Transverse colon (tissue), 4 donors: ENCODE measurements at places on chromosomes 12 and 14. TPM values are rescaled to one million over a fixed set of nuclear protein-coding genes. Genes with fewer than 3 reads are reported as not detected.

DNA sequence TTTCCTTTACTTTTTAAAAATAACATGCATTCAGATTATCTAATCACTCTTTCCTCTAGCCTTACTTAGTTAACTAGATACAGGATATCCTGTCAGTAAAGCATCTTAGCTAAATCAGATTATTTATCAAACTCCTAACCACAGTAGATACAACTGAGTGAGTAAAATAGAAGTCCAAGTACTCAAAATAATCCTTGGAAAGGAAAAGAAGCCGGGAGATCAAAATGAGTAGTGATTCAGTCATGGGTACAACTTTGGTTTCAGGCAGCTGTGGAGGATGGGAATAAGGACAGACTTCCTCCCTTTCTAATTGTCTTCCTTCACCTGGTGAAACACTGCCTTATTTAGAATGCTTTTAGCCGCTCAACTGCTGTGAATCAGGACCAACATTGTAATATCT, 29.4 kb downstream of the GNG2 start:
- peaks cover under 1% of the 10 kb centered on the region for H3K4me1 ChIP-seq
- H3K36me3 ChIP-seq = no peaks in the 10 kb centered on the region
- no peaks in the 10 kb centered on the region for H3K27me3 ChIP-seq

DNA sequence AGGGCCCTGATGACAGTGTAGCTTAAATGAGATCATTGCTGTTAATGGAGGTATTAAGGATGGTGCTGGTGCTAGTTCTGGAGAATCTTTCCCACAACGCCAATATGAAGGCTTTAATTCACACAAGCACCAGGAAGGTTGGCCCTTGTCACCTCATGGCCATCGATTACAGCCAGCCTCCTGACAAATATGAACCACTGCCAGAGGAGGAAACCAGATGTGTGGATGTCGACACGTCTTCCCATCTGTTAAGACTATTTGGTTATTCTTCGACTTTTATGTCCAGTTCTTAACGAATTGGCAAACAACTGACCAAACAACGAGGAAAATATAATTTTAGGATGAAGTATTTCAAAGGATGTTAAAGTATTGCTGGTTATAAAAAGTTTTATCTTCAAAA, 79.5 kb downstream of the PIK3C2G start:
- H3K36me3 ChIP-seq = no peaks in the 10 kb centered on the region
- peaks cover 18% of the 10 kb centered on the region for H3K4me1 ChIP-seq
- no peaks in the 10 kb centered on the region for H3K27me3 ChIP-seq
- H3K27ac ChIP-seq = no peak overlapping the region
- DNase-seq = no peak

CPSF6 gene
- 46.0 TPM for total RNA-seq

ALDH2 gene
- 126 TPM for total RNA-seq

- H3K36me3 ChIP-seq = no peaks in the 10 kb centered on the region
- no peak overlapping the region for H3K4me3 ChIP-seq
- peak overlapping the region; percentile 95 for H3K27ac ChIP-seq
- peaks cover 48% of the 10 kb centered on the region for H3K4me1 ChIP-seq
- no peak for DNase-seq
- H3K27me3 ChIP-seq = no peaks in the 10 kb centered on the region
Measured at GRCh38 chr12:56126732-56127239, 1.3 kb upstream of the ESYT1 start.

- no peaks in the 10 kb centered on the region for H3K36me3 ChIP-seq
- peaks cover 6% of the 10 kb centered on the region for H3K4me1 ChIP-seq
- H3K27ac ChIP-seq = no peak overlapping the region
- peaks cover 2% of the 10 kb centered on the region for H3K27me3 ChIP-seq
- H3K4me3 ChIP-seq = no peak overlapping the region
- DNase-seq = no peak
Measured at GRCh38 chr14:104925855-104926609, 1.4 kb downstream of the PLD4 start.

HELB gene
- 6.4 TPM for total RNA-seq

GRCh38 chr14:74245292-74245691, 6.0 kb downstream of the VSX2 start:
- no peak overlapping the region for H3K4me3 ChIP-seq
- H3K4me1 ChIP-seq = peaks cover 16% of the 10 kb centered on the region
- no peak overlapping the region for H3K27ac ChIP-seq
- no peak for DNase-seq
- no peaks in the 10 kb centered on the region for H3K36me3 ChIP-seq

DNA sequence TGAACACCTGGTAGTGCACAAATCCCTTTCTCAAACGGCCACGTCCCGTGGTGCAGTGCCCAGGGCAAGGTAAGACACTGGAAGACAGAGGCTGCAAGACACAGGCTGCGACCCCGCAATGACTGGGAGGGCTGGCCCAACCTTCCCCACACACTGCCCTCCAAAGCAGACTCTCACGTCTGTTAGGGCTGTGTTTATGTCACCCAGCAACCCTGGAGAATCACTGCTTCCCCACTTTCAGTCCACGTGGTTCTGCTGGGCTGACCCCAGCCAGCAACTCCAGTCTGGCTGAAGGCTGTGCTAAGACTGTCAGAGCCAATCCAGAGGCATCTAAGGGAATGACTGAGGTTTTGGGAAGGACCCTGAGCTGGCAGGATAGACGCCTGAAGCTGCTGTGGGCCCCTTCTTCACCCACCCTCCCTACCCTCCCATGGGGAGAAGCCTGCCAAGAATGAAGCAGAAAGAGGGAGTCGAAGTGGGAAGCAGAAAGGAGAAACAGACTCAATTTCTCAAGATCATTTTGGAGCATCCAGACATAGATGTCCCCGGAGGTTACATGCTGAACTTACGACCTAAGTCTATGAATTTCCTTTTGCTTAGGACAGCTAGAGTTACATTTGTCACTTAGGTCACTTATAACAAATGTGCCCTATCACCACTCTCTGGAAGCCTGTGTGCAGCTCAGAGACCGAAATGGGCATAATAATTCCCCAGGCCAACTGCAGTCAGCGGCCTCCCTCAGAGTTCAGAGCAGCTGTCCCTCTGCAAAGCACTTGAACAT, 11.7 kb downstream of the KDM2B start:
- H3K4me3 ChIP-seq = no peak overlapping the region
- peak overlapping the region; percentile 60 for H3K27ac ChIP-seq
- no peaks in the 10 kb centered on the region for H3K27me3 ChIP-seq
- peak; percentile 21 for DNase-seq

- DNase-seq = no peak
- H3K4me3 ChIP-seq = no peak overlapping the region
- no peak overlapping the region for H3K27ac ChIP-seq
- peaks cover 6% of the 10 kb centered on the region for H3K4me1 ChIP-seq
- no peaks in the 10 kb centered on the region for H3K36me3 ChIP-seq
Measured at GRCh38 chr14:74927225-74927624, 4.2 kb upstream of the RPS6KL1 start.

CDCA3 gene
- total RNA-seq = not detected

GRCh38 chr12:128743916-128744315, 79.8 kb downstream of the SLC15A4 start:
- no peaks in the 10 kb centered on the region for H3K27me3 ChIP-seq
- H3K36me3 ChIP-seq = no peaks in the 10 kb centered on the region
- no peaks in the 10 kb centered on the region for H3K4me1 ChIP-seq
- H3K27ac ChIP-seq = no peak overlapping the region

EEF1AKMT3 gene
- total RNA-seq = 3.8 TPM

GRCh38 chr14:55586411-55586810, 6.4 kb downstream of the KTN1 start:
- H3K27me3 ChIP-seq = no peaks in the 10 kb centered on the region
- no peak overlapping the region for H3K4me3 ChIP-seq
- no peak for DNase-seq

DNA sequence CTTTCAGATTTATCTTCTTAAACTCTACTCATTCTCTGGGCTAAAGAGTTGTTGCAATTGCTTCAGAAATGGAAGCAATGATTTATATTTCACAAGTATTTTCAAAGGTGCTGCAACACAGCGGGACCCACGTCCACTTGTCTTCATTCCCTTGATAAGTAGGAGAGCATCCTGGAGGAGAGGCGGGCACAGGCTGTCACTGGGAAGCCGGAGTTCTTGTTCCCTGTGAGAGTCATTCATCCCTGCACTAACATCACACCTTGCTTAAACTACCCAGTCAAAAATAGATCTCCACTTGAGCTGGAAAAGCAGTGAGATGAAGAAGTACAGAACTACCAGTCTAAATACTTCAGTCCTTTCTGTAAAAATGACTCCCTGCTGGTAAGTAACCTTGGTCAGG, 160.5 kb upstream of the RASSF8 start:
- H3K4me1 ChIP-seq = no peaks in the 10 kb centered on the region
- no peaks in the 10 kb centered on the region for H3K27me3 ChIP-seq
- DNase-seq = no peak
- H3K4me3 ChIP-seq = no peak overlapping the region
- H3K27ac ChIP-seq = no peak overlapping the region

- no peaks in the 10 kb centered on the region for H3K27me3 ChIP-seq
- DNase-seq = no peak
- H3K4me1 ChIP-seq = no peaks in the 10 kb centered on the region
- no peaks in the 10 kb centered on the region for H3K36me3 ChIP-seq
- no peak overlapping the region for H3K27ac ChIP-seq
- no peak overlapping the region for H3K4me3 ChIP-seq
Measured at GRCh38 chr12:130700492-130701401, 15.4 kb downstream of the RIMBP2 start.

DNA sequence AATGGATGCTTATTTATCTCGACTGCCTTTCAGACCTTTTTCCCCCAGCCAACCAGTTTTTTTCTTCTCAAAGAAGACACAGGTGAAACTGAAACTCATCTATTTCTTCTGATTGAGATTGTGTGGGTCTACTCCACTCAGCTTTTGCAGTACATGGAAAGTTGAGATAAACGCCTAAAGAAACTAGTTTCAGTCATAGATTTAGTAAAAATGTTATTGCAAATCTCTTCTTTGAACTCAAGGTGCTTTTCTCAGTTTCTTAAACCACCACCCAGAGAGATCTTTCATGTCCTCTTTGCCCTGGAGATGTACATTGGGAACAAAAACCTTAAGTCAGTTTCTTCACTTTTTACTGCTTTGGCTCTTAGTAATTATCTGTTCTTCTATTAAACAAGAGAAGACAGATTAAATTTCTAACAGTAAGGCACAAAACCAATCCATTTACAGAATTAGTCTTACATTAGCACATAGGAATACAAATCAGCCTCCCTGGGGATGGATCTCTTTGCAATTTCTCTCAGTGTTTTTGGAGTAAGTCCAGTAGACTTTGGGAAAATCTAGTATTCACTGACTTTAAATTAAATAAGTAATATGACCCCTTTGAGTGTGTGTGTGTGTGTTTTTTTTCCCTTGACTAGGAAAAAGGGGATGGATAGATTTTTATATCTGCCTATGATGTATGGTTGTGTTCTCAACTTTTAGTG, 11.6 kb downstream of the FBXW8 start:
- DNase-seq = no peak
- no peak overlapping the region for H3K27ac ChIP-seq
- no peaks in the 10 kb centered on the region for H3K36me3 ChIP-seq
- H3K4me3 ChIP-seq = no peak overlapping the region

- H3K27ac ChIP-seq = no peak overlapping the region
- H3K4me1 ChIP-seq = peaks cover 10% of the 10 kb centered on the region
- peaks cover 97% of the 10 kb centered on the region for H3K27me3 ChIP-seq
- no peaks in the 10 kb centered on the region for H3K36me3 ChIP-seq
- no peak overlapping the region for H3K4me3 ChIP-seq
Measured at GRCh38 chr12:4908684-4909409, 858 bp upstream of the KCNA1 start.
